NCI-H526 treated with DMSO at 0.1 percent for 48 hours (cell line): ENCODE measurements at places on chromosomes 12 and 14.

DNA sequence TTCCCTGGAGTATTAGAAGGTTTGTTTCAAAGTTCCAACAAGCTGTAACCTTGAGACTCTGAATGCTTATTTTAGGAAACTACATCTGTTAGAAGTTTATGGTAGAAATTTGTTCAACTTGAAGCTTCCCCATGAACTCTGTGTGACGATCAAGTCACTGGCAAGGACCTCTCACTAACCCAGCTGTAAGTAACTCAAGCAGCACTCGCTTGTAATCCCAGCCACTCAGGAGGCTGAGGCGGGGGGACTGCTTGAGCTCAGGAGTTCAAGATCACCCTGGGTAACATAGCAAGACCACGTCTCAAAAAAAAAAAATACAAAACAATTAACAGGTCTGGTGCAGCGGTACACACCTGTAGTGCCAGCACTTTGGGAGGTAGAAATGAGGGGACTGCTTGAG lies 25.6 kb downstream of the TESC start:
- DNase-seq, result no peak

DNA sequence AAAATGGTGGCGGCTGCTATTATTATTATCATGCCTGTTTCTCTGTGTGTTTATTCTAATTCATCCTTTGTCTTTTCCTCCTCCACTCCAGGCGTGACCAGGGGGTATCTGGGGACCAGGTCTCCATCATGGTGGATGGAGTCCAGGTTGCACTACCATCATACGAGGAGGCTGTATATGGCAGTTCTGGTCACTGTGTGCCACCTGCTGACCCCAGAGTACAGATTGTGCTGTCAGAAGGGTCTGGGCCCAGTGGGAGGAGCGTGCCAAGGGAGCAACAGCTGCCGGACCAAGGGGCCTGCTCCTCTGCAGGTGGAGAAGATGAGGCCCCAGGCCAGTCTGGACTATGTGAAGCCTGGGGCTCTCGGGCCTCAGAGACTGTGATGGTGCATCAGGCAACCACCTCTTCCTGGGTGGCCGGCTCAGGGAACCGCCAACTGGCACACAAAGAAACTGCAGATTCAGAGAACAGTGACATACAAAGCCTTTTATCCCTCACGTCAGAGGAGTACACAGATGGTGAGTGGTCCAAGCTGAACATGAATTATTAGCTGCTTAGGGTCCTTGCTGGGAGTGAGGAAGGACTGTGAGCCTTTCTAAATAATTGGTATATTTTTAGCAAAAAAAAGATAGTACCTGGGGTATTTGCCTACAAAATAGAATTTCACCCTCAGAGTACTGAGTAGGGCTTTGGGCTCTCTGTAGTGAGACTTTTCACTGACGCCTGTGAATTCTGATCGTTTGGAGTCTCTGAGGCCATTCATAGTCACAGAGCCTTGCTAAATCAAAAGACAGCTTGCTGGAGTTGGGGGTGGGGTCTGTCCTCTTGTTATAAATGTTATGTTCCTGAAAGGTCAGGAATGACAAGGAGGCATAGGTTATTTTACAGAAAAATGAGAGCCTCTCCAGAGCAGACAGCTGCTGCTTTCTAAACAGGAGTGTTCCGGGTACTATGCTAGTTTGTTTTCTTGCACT lies 58.1 kb upstream of the SRSF5 start:
- DNase-seq, result no peak

GRCh38 chr14:61051051-61051450 lies 70.0 kb downstream of the SLC38A6 start:
- DNase-seq, result no peak

DNA sequence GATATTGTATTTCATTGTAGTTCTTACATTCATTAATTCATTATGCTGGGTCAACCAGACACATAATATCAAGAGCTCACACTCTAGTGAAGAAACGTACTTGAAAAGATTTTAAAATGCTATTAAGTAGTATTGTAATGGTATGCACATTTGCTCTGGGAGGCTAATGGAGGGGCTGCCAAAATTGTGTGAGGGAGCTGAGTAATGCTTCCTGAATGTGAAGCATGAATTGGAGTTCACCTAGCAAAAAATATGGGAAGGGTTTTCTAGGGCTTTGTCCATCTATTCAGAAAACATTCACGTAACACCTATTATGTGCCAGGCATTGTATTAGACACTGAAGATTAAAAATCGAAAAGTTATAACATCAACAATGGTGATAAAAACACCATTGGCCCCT lies 403.8 kb upstream of the PDE3A start:
- DNase-seq, result no peak

DNA sequence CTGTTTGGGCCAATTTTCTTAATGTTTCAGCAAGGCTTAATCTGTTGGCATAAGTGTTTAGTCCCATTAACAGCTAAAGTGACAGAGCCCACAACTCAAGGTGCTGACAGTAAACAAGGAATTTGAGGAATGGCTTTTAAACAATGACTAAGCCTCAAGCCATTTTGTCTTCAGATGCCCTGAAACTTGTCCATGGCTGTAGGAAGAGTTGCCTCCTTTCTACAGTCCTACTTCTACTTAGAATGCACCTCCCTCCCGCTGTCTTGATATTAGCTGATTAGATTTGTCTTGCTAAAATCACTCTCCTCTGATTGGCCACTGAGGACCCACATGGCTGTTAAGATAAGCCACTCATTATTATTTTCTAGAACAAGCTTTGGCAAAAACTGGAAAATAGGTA lies 188.4 kb upstream of the OTX2 start:
- no peak for DNase-seq

- no peak for DNase-seq
Measured at GRCh38 chr12:19704966-19705365, 265.7 kb downstream of the AEBP2 start.

DNA sequence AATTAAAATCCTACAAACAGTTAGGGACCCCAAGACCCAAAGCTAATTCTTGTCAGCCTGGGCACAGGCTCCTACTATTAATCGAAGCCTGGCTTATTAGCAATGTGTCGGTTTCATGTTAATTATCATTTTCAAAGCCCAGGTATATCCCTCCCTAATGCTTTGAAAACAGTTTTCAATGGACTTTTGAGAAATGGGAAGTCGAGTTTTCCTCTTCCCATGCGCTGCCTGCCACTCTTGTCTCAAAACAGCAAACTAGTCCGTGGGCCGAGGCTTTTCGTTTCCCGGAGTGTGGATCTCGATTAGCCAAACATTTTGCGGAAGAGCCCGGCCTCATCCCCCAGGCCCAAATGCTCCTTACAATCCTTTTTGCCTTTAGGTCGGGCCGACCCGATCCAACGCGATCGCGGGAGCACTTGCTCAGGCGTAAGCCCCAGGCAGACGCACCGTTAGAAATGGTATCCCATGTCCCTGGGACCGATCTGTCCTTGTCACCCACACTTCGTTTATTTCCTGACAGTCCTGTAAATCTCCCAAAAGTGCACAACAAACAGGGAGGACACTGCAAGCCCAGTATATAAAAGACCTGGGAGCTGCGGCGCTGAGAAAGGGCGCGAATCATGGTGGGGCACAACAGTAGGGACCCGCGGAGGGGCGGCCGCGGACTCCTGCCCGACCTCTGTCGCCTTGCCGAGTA lies 1.5 kb downstream of the SIX6 start:
- DNase-seq, result no peak

DNA sequence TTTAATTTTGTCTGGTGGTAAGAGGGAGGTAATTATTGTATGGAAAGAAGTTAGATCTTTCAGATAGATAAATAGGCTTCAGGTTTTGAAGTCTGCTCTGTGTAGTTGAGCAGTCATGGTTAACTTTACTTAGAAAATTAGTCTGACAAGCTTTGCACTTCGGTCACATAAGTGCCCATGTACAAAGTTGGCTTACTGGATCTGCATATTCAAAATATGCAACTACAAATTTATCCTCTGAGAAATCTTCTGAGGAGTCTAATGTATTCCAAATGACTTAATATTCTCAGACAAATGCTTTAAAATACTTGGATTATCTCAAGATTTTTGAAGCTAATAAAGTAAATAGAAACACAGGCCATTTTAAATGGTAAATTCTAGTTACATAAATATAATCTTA lies 61.2 kb downstream of the ETNK1 start:
- DNase-seq, result no peak

- DNase-seq, result no peak
Measured at GRCh38 chr14:69518289-69519101, 34.0 kb downstream of the PLEKHD1 start.

- DNase-seq, result no peak
Measured at GRCh38 chr12:118773956-118774723, 207.2 kb upstream of the SRRM4 start.

GRCh38 chr12:8712572-8712971 lies 14.8 kb downstream of the RIMKLB start:
- DNase-seq, result no peak

GRCh38 chr12:5439371-5439771 lies 7.5 kb downstream of the NTF3 start:
- DNase-seq, result no peak

DNA sequence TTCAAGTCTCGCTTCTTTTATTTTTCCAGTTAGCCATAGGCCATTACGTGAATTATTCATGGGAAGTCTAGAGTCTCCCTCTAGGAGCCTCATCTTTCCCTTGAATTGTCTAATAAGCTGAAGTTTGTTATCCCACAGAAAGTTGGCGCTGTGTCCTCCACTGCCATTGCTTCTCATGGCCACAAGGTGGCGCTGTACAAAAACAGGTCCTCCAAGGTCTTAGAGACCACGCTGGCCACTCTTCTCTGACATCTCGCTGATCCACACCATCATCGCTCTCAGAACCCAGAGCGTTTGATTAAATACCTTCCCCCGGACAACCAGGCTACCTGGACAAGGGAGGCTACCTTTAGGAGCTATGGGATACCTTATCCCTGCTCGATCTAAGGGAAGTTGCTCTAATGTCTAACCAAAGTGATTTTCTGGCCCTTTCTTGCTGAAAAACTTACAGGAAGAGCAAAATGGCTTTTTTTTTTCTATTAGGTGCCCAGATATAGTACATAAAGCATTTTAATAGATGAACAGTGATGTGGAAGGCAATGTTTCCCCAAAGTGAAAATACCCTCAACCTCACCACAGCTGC lies 110.0 kb downstream of the CCDC60 start:
- peak; percentile 19 for DNase-seq

- DNase-seq, result peak; percentile 54
Measured at GRCh38 chr12:25074954-25075353, 120.0 kb downstream of the DNAI7 start.

DNA sequence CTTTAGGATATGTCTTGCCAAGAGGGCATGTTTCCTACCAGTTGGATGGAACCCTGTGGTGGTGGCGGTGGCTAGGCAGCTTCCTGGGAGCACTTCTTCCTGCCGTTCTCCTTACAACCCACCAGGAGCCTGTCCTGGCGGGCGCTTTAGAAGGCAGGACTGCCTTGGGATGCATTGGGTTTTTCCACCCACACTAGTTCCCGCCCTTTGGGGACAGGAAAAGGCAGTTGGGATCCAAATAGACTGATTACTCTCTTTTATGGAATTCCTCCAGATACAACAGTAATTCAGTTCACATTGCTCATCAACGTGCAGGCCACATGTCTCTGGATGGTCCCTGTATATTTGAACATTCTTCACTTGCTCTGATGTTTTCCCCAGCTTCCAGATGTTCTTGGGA lies 305.7 kb upstream of the SSTR1 start:
- no peak for DNase-seq

DNA sequence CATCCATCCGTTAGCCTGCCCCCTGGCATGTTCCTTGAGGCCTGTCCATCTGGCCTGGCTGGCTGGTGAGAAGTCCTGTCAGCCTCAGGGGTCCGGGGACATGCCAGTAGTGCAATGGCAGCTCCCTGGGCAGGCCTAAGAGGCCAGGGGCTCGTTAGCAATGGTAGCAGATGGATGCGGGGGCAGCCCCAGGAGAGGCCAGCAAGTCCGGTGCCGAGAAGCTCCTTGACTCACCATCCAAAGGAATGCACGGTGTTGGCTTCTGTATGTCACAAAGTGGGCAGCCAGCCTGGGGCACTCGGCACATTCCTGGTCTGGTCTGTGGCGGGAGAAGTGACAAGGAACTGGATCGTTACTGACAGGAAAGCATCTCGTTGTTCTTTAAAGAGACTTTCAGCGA lies 319.9 kb downstream of the CACNA1C start:
- no peak for DNase-seq

DNA sequence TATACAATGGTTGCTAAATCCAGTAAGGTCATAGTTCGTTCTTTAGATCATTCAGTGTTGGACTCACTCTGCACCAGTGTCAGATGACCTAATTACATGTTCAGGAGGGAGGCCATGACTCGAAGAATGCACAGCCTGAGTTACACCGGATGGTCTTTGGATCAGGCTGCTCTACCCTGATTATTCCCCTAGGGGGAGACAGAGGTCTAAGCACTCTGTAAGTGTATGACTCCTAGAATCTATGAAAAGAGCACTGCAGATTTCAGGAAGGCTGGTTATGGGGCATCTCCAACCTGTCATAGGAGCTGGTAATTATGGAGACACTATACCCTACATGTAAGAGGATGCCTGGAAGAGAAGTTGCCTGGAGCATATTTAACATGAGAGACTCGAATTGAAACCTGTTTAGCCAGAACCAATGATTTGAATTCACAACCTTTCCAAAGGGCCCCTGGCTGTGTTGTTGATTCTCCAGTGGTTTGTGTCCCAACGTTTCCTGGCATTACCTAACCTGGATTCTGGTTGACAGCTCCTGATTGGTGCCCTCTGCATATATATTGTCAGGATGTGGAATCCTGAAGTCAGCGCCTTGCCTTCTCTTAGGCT lies at the start of gene MUCL1:
MUCL1 (plus strand) TSS at position 584 of the 606 bp plus-strand sequence. CDS start 67 bp downstream, outside the sequence.
- DNase-seq, result peak; percentile 31

DNA sequence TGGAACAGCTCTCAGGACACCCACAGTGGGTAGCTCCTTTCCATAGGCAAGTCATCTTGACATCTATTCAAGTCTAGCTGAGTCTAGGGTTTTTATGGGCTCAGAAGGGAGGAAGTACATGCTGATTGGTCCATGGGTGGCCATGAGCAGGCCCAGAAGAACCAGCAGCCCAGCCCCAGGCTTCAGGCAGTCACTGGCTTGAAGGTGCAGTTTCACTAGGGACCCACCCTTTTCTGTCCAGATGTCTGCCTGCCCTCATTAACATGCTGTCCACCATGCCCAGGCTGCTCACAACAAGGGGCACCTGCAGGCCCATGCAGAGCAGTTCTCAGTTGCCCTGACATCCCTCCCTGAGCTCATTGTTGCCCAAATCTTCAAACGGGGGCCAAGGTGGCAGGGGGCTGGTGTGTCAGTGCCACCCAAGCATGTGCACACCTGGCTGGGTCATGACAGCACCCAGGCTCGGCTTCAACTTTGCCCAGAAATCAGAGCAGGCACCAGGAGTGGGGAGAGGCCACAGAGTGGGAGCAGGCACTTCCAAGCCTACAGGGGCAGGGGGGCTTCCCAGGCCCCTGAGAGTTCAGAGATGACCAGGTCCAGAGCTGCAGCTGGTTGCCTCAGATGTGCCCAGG lies 18.7 kb upstream of the LGR5 start:
- DNase-seq, result no peak
